ENCODE measurements at places on chromosomes 12 and 14. TPM values are rescaled to one million over a fixed set of nuclear protein-coding genes. Genes with fewer than 3 reads are reported as not detected.

Gene RTL1
- total RNA-seq, result not detected

Gene KRT71
- total RNA-seq, result not detected

Gene SMCO2
- total RNA-seq, result 1.4 TPM

Gene TRIAP1
- total RNA-seq, result 41.5 TPM

Gene TIMELESS
- 40.5 TPM for total RNA-seq

Gene ZC2HC1C
- 1.3 TPM for total RNA-seq

Gene CCDC177
- total RNA-seq, result not detected

Gene ZNF219
- 4.9 TPM for total RNA-seq

Gene ACSM4
- total RNA-seq, result not detected

Gene GLIPR1L2
- not detected for total RNA-seq

Gene GALNT8
- 1.1 TPM for total RNA-seq

Gene ASIC1
- 4.6 TPM for total RNA-seq

Gene AJUBA
- 1.9 TPM for total RNA-seq

Gene SIRT4
- total RNA-seq, result 3.0 TPM

Gene MUCL1
- total RNA-seq, result not detected

Gene MGP
- total RNA-seq, result 0.25 TPM

Gene HOXC12
- not detected for total RNA-seq

Gene ZNF385A
- 0.66 TPM for total RNA-seq

Gene SERPINA9
- not detected for total RNA-seq

Gene CMKLR1
- not detected for total RNA-seq

Gene EML1
- 0.32 TPM for total RNA-seq

Gene CACNA2D4
- 15.1 TPM for total RNA-seq

Gene MARCHF9
- total RNA-seq, result 24.8 TPM

Gene PTHLH
- not detected for total RNA-seq

Gene SLC6A13
- 0.95 TPM for total RNA-seq

Gene TSPAN8
- total RNA-seq, result not detected

Gene RNASE7
- not detected for total RNA-seq

Gene VDR
- total RNA-seq, result 103 TPM

Gene TMPRSS12
- not detected for total RNA-seq

Gene ASB8
- total RNA-seq, result 45.5 TPM

Gene TC2N
- total RNA-seq, result 264 TPM

Gene NRIP2
- not detected for total RNA-seq

Gene YY1
- total RNA-seq, result 101 TPM

Gene OTX2
- not detected for total RNA-seq

Gene TMCC3
- 0.37 TPM for total RNA-seq

All from T-helper 1 cell treated with Interleukin-12 subunit alpha and Interleukin-12 subunit beta and Interleukin-4 antibody, amounts not matched to agents 30 ng/mL and 1 ng/mL, for 36 hours (primary cell).